ENCODE measurements at places on chromosomes 5 and 9.

GRCh38 chr5:123752552-123753179 is 240.7 kb downstream of the CSNK1G3 start:
- DNase-seq: peak; percentile 86

DNA sequence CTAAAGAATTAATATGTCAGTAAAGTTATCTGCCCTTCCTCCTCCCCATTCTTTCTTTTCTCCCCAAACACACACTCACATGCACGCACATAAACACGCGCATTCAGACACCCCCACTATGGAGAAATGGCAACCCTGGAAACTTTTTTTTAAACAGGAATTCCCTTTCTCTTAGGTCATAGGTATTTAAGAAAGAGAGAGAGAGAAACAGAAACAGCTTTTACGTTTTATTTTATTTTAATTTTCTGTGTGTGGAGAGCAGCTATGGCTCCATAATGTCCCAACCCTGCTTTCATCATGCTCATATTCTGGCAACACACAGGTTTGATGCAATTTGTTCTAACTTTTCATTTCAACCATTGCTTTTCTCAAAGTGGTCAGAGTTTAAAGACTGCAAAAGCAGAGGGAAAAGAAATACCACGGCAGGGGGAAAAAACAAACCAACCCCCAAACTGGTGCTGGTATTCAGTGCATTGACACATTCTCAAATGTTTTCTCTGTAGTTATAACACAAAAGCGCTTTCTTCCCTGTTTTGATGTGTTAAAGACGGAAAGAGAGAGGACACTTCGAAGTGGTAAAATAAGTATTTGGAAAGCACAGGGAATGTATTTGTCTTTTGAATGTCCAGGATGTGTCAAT is 126.0 kb upstream of the TMEM161B start:
- DNase-seq: no peak

- peak; percentile 20 for DNase-seq
Observed at GRCh38 chr5:127757576-127757975, 54.4 kb downstream of the CCDC192 start.

DNA sequence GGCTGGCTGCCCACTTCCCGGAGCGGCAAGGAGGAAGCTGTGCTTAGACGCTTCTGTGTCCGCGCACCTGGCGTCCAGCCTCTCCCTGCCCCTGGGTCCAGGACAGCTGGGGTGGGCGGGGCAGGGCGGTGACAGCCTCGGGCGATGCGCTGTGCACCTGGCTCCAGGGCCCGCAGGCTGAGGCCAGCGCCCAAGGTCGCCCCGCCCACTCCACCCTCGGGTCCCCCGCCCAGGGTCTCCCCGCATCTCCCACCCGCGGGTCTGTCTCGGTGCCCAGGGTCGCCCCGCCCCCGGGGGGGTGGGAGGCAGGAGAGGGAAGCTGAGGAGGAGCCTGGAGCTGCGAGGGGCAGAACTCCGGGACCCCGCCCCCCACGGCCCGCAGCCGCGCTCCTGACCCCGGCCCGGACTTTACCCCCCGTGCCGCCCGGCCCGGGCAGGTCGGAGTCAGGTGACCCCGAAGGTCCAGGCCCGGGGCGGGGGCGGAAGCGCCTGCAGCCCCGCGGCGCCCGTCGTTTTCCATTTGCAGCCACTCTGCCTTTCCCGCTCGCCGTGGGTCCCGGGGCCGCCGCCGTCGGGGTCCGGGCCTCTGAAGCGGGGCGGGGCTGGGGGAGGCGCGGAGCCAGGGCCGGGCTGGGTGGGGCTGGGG is at the start of gene ENTPD8:
Gene ENTPD8 (minus strand): TSS at position 69 of the 646 bp plus-strand sequence. CDS start 3,072 bp downstream, outside the sequence.
- DNase-seq: no peak

DNA sequence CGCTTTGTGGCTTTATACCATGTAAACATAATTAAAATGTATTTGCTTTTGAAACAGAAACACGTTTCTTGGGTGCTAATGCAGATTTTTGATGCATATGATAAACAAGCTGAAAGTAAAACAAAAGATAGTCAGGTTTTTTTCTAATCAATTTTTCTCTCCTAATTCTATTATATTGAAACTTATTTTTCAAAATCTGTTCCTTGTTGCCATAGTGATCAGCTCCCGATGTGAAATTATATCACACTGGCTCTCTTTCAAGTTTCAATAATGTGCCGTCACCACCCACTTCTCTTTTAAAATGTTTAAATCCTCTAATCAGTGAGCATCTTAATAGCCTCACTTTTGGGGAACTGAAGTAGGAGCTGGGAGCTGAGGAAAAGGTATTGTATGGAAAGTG is 36.4 kb upstream of the DAPK1 start:
- no peak for DNase-seq

DNA sequence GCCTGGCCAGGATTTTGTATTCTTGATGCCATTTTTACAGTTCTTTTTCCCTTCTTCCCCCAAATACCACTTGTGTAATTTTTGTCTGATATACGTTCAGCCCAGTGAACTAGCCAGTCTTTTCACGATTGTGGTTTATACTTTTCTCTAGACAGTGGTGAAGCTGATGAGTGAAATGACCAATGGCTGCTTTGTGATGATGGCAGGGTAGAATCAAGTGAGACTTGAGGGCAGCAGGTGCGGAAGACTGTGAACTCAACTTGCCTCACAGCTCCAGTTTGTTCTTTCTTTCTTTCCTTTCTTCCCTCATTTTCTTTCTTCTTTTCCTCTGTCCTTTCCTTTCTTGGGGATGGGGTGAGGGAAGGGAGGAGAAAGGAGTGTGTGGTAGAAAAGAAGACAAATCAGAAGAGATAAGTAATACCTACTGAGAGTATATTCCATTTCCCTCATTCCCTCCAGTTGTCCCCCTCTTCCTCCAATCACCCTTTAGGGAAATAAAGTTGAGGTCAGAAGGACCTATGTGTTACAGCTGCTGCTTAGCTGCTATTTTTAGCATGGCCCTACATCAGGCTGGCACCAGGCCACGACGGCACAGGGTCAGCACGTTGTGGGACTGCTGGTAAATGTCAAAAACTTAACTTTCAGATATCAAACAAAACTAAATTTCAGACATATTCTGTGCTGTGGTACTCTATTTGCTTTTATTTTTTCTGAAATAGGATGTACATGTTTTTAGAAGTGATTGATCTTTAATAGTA is 12.3 kb downstream of the ZSWIM6 start:
- DNase-seq: no peak

- no peak for DNase-seq
Observed at GRCh38 chr5:174022384-174023095, 23.0 kb upstream of the NSG2 start.

- DNase-seq: no peak
Observed at GRCh38 chr5:97576956-97577355, 393.9 kb upstream of the RIOK2 start.

- no peak for DNase-seq
Observed at GRCh38 chr9:117278471-117279035, 136.3 kb downstream of the ASTN2 start.

DNA sequence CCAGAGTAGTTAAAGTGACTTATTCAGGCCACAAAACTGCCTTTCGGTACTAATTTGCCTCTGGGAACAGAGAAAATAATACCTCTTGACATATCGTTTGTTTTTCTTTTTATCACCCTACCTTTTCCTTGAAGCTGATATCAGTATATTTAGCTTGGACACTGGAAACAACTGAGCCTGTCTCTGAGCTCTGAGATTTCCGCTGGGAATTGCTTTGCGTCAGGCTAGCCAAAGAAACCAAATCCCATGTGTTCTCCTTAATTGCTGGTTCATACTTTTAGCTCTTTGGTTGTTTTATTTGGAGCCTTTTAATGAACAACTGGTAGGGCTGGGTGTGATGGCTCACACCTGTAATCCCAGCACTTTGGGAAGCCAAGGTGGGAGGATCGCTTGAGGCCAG is 30.3 kb upstream of the SNAPC3 start:
- DNase-seq: no peak

DNA sequence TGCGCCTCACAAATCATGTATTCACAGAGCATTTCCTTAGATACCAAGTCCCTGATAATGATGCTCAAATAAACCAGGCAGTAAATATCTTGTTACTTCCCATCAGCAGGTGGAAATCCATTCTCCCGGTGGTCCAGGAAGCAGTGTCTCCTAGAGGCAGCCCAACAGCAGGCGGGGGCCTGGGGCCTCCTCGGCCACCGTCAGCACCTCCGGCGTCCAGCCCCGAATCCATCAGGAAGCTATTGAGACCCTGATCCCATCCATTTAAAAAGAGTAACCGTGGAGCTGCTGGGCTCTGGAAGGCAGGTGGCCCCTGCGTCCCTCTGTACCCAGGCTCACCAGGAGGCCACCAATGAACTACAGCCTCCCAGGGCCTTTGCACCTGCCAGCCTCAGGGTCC is 54.0 kb downstream of the VAV2 start:
- DNase-seq: no peak

- DNase-seq: no peak
Observed at GRCh38 chr5:133469252-133469651, 143.1 kb downstream of the FSTL4 start.

DNA sequence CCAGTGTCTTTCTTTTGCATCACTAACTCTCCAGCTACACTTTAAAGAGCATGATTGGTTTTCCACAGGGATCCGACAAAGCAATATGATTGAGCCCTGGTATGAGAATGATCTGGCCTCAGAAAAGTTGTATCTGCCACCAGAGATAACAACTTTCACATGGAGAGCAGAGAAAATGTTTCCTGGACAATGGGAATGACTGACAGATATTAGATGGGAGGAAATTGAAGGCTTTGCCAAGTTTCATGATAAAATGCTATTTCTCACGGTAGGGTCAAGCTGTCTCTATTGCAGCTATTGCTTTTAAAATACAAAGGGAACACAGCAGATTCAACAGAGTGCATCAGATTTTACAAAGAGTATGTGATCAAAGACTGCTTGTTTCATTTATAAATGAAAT is 56.4 kb upstream of the GLIS3 start:
- no peak for DNase-seq

DNA sequence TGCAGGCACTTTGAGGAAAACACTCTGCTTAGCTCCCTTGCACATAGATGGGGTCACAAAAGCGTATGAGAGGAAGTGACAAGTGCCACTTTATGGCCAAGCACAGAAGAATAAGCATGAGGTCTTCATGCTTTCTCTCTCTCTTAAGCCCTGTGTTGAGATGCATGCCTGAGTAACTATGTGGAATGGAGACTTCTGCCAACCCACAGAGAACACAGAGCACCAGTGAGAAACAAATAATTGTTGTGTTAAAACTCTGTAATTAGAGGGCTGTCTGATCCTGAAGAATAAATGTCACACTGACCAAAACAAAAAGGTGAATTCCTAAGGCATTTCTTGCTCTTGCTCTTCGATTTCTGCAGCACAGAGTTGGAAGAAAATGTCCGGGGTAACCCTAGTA is 488.5 kb downstream of the CTNND2 start:
- no peak for DNase-seq

- DNase-seq: no peak
Observed at GRCh38 chr5:41708604-41708940, 161.7 kb downstream of the OXCT1 start.

DNA sequence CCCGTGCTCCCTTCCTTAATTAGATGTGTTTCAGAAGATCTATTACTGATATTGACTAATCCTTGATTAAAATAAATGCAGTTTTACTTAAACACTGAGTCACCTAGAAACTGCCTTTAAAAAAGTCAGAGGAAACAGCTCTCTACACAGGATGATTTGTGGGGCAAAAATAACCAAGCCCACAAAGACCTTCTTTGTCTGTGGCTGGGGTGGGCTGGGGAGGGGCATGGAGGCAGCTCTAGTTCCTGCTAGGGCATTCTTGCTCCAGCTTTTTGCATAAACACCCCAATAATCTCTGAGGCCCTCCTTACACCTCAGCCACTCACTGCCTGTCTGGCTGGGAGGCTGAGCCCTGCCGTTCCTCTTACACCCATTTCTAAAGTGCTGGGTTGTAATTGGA is 227.6 kb upstream of the DAP start:
- DNase-seq: no peak

DNA sequence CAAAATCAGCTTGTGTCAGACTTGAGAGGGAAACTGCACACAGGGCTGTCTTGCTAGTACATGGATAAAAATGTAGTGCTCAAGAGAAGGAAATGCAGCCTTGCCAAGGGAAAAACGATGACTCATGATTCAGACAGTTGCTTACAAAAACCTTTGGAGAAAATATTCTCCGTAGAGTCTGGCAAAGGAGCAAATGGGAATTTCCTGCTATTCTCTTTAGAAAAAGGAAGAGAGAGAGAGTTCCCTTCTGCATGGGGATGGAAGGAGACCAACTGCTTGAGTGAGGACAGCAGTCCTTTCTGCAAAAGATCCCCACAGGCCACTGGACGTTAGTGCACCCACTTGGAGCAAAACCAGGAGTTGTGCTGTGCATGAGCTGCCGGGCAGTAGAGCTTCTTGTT is 7.6 kb downstream of the IFNB1 start:
- peak; percentile 87 for DNase-seq

- no peak for DNase-seq
Observed at GRCh38 chr5:111505096-111505495, 7.2 kb downstream of the STARD4 start.

- DNase-seq: no peak
Observed at GRCh38 chr5:38655691-38656090, 99.2 kb upstream of the LIFR start.

GRCh38 chr5:1270426-1270825 is 24.4 kb downstream of the TERT start:
- DNase-seq: no peak

GRCh38 chr5:37991301-37992299 is 151.8 kb upstream of the GDNF start:
- DNase-seq: no peak

DNA sequence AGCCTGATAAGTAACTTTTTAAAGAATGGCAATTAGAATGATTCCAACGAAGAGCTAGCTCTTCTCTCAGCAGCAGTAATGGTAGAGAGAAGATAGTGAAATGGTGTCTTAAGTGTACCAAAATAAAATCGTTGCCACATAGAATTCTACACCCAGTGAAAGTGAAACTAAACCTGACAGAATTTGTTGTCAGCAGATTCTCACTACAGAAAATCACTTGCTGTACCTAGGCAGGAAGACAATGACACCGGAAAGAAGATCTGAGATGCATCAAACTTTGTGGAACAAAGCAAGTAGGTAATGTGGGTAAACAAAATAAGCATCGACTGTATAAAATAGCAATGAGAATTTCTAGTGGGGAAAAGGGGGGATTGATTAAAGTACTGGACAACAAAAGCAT is 20.7 kb upstream of the EBF1 start:
- no peak for DNase-seq

- no peak for DNase-seq
Observed at GRCh38 chr5:93654676-93655075, 71.7 kb downstream of the NR2F1 start.

GRCh38 chr9:91790917-91791316 is 159.1 kb downstream of the ROR2 start:
- DNase-seq: no peak

DNA sequence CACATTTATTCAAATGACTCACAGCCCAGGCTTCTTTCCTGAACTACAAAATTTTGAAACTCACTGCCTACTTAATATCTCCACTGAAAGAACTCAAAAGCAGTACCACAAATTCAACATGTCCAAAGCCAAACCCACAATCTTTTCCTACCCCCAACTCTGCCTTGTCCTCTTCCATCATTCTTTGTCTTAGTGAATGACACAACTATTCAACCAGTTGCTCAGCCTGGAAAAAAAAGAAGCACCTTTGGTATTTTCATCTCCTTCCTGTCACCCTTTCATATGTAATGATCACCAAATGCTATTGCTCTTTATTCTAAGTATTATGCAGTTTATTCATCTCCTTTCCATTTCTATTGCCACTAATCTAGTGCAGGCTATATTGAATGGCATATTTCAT is 216.3 kb downstream of the TMEM232 start:
- no peak for DNase-seq

- DNase-seq: no peak
Observed at GRCh38 chr9:34510497-34511468, 12.0 kb downstream of the ENHO start.

Measured in GM04503 (cell line).